ENCODE measurements at places on chromosomes 7 and 10. TPM values are rescaled to one million over a fixed set of nuclear protein-coding genes. Genes with fewer than 3 reads are reported as not detected.
A peak's percentile ranks its signal among the peaks of the same experiment; 100 is the strongest.

The MMP21 gene
- not detected for total RNA-seq

The KCND2 gene
- total RNA-seq, result 0.28 TPM

DNA sequence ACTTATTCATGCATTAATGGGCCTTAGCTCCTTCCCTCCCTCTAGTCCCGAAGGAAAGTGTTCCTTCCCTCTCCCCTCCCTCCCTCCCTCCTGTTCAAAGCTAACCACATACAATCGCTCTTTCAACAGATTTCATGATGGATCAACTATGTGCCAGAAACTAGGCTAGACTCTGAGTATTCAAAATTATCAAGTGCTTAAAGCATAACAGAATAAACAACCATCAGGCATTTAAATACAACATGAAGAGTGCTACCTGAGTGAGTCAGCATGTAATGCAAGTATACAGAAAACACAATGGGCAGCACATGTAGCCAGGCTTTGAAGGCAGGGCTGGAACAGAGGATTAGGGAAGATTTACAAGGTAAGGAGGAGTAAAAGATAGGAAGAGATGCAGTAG lies 11.3 kb downstream of the CHCHD3 start:
- no peak overlapping the region for H3K4me3 ChIP-seq
- H3K27me3 ChIP-seq, result peaks cover 3% of the 10 kb centered on the region
- no peaks in the 10 kb centered on the region for H3K36me3 ChIP-seq

DNA sequence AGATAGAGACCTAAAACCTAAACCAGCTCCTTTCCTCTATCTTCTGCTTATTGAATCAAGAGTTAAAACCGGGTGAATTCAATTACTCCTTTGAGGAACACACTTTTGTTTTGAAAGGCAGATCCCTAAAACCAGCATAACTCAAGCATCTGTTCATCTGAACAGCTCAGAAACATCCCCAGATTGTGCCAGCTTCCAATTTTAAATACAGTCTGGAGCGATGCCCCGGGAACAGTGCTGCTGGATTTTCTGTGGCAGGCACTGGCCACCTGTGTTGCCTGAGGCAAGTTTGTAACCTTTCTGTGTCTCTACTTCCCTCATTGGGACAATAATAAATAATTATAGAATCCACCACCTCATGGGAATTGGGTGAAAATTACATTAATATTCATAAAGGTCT lies 281.4 kb upstream of the NFE2L3 start:
- no peaks in the 10 kb centered on the region for H3K4me1 ChIP-seq
- H3K27ac ChIP-seq, result no peak overlapping the region
- no peaks in the 10 kb centered on the region for H3K36me3 ChIP-seq
- no peak for DNase-seq

DNA sequence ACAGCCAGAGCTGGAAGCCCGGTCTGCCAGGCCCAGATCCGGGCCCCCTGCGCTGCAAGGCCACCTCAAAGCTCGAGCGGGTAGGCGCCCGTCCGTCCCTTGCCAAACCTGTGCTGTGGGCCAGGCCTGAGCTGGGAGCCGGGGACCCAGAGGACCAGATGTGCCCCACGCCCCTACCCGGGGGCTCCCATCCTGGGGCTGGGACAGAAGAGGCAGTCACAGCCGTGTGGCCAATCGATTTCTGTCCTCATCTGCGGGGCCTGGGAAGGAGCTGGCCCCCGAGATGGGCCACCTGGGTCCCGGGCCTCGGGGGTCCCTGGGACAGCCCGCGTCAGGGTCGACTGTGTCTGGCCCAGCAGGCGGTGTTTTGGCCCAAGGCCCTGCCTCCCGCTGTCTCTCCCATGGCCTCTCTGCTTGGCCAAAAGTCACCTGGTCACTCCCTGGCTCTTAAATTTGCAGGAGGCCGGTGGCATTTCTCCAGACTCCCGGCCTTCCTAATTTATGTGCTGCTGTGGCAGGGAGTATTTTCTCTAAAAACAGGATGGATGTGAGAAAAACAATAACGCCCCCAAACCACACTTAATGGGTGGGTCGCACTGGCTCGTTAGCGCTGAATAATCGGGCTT lies 63.8 kb downstream of the UNCX start:
- no peak for DNase-seq
- peaks cover 4% of the 10 kb centered on the region for H3K27me3 ChIP-seq
- H3K36me3 ChIP-seq, result no peaks in the 10 kb centered on the region
- H3K4me3 ChIP-seq, result no peak overlapping the region
- H3K4me1 ChIP-seq, result no peaks in the 10 kb centered on the region

DNA sequence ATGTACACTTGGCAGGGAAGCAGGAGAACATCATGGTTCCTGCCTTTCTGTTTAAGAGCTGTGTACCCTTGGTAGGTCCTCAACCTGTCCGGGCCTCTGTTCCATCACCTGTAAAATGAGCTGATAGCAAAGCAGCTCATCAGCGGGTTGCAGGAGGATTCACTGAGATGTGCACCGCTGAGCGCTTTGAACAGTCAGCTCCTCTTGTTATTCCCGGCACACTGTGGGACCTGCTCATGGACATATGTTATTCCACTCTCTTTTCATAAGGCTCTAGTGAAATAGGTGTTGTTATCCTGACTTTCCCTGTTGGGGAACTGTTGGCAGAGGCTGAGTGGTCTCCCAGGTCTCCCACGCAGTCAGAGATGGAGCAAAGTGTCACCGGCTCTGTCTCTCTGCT lies 497.5 kb upstream of the ZMIZ1 start:
- H3K36me3 ChIP-seq, result no peaks in the 10 kb centered on the region
- H3K4me1 ChIP-seq, result peaks cover 7% of the 10 kb centered on the region
- H3K27me3 ChIP-seq, result peaks cover 8% of the 10 kb centered on the region
- H3K27ac ChIP-seq, result no peak overlapping the region

- no peak for DNase-seq
- H3K4me1 ChIP-seq, result no peaks in the 10 kb centered on the region
- H3K27me3 ChIP-seq, result peaks cover 3% of the 10 kb centered on the region
- H3K4me3 ChIP-seq, result peak overlapping the region; percentile 20
Measured at GRCh38 chr7:159142730-159143129, 1.9 kb downstream of the VIPR2 start.

DNA sequence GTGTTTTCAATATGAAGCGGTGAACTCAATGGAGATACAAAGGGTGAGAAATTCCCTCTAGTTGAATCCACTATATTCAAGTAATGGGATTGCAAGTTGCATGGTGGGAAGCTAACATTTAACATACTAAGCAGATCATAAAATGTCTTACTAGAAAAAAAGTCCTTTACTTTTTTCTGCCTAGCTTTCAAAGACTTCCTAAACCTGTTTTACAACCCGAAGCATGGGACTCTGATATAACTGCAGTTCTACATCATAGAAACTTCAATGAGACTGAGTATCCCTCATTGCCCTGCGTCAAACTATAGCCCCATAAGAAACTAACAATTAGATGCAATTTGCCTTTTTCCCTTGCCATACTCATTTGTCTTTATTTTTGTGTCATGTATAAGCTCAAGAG lies 179.9 kb downstream of the RTKN2 start:
- no peak for DNase-seq
- H3K36me3 ChIP-seq, result no peaks in the 10 kb centered on the region
- H3K4me1 ChIP-seq, result no peaks in the 10 kb centered on the region

- H3K27ac ChIP-seq, result no peak overlapping the region
- H3K36me3 ChIP-seq, result no peaks in the 10 kb centered on the region
- peaks cover 1% of the 10 kb centered on the region for H3K27me3 ChIP-seq
- DNase-seq, result no peak
- no peak overlapping the region for H3K4me3 ChIP-seq
Measured at GRCh38 chr7:27611059-27611458, 51.6 kb downstream of the HIBADH start.

GRCh38 chr7:20238754-20239324 lies 21.7 kb upstream of the MACC1 start:
- no peak for DNase-seq
- H3K4me3 ChIP-seq, result no peak overlapping the region
- peaks cover 11% of the 10 kb centered on the region for H3K4me1 ChIP-seq
- no peaks in the 10 kb centered on the region for H3K27me3 ChIP-seq

GRCh38 chr10:11757821-11758463 lies 15.8 kb downstream of the ECHDC3 start:
- H3K27ac ChIP-seq, result peak overlapping the region; percentile 30
- peaks cover 3% of the 10 kb centered on the region for H3K4me1 ChIP-seq
- H3K27me3 ChIP-seq, result peaks cover 2% of the 10 kb centered on the region
- H3K36me3 ChIP-seq, result no peaks in the 10 kb centered on the region

DNA sequence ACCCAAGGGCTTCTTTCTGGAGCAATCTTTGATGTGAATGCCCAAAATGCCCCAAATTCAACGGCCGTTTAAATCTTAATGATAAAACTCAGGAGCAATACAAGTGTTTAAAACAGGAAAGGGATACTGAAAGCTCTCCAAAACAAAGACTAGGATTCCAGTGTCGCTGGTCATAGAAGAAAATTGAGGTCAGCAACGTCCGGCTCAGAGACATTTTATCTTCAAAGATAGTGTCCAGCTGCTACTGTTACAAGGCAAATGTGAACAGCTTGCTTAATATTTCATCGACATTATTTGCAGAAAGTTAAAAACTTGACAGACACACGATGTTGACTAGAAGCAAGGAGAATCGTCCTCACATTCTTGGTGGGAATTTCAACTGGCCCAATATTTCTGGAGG lies 15.4 kb upstream of the CTBP2 start:
- no peak overlapping the region for H3K4me3 ChIP-seq
- H3K4me1 ChIP-seq, result peaks cover 7% of the 10 kb centered on the region
- no peaks in the 10 kb centered on the region for H3K36me3 ChIP-seq
- no peak for DNase-seq

GRCh38 chr10:72173619-72174296 lies 42.1 kb upstream of the ANAPC16 start:
- peaks cover 2% of the 10 kb centered on the region for H3K4me1 ChIP-seq
- H3K27me3 ChIP-seq, result no peaks in the 10 kb centered on the region
- DNase-seq, result no peak
- no peak overlapping the region for H3K4me3 ChIP-seq

DNA sequence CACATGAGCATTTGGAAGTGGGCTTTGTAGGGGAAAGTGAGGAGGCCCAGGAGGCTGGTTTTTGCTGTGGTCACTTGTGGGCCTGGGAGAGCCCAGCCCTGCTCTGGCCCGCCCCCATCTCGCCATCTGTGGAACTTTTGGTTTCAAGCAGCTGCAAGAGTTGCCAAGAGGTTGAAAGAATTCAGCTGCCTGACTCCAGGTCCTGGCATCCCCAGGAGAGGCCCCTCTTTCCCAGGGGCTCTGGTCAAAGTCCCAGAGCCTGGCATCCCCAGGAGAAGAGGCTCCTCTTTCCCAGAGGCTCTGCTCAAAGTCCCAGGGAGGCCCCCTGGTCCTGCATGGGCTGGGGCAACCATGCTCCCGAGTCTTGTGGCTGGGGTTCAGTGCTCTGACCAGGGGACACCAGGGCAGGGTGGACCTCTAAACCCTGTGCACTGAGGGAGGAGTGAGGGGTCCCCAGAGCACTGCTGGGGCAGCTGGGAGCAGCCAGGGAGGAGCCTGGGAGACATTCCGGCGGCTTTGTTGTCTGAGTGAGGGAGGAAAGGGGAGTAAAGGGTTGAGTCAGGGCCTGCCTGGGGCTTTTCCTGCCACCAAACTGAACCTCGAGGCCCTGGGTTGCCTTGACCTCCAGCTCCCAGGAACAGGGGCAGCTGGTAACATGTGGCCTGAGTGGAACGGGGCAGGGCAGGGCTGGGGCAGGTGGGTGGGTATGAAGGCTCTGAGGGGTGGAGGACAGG lies 27.7 kb upstream of the CSGALNACT2 start:
- H3K4me3 ChIP-seq, result no peak overlapping the region
- no peak for DNase-seq
- peaks cover 10% of the 10 kb centered on the region for H3K27me3 ChIP-seq
- no peaks in the 10 kb centered on the region for H3K4me1 ChIP-seq
